ENCODE measurements at places on chromosomes 5 and 9. TPM values are rescaled to one million over a fixed set of nuclear protein-coding genes. Genes with fewer than 3 reads are reported as not detected.

Gene SPINK13
- total RNA-seq, result not detected

Gene NFIL3
- 78.3 TPM for total RNA-seq

Gene LTC4S
- total RNA-seq, result 1.3 TPM

DNA sequence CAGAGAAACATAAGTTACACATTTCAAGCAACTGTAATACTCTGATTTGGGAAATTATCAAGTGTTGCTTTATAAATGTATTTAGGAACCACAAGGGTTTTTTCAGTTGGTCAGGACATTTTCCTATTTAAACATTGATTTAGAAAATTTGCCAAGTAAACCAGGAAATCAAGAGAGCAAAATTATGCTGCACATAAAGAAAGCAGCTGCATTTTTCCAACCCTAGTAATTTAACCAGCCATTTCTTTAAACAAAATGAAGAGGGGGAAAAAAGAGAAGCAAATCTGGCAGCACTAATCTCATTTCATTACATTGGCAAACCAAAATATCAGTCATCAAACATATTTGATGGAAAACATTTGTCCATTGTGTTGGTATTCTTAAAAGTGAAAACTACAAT lies 271.4 kb downstream of the TLE1 start:
- no peak for DNase-seq

DNA sequence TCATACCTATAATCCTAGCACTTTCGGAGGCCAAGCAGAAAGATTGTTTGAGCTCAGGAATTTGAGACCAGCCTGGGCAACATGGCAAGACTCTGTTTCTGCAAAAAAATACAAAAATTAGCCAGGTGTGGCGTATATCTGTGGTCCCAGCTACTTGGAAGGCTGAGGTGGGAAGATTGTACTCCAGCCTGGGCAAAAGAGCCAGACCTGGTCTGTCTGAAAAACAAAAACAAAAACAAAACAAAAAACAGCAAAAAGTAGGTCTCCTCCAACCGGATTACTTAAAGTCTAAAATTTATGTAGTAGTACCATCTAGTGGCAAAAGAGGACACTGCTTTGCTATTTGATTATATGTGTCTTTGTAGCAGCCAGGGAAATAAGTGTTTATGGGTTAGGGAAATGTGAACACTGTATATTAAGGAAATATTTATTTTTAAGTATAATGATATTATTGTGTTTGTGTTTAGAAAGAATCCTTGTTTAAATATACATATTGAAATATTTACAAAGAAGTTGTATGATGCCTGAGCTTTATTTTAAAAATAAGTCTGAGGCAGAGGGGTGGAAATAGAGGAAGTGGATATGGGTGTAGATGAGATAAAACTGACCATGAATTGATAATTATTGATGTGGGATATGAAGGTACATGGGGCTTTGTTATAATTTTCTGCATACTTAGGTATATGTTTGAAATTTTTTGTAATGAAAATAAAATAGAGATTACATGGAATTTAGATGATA lies 20.0 kb downstream of the APC start:
- DNase-seq, result no peak

DNA sequence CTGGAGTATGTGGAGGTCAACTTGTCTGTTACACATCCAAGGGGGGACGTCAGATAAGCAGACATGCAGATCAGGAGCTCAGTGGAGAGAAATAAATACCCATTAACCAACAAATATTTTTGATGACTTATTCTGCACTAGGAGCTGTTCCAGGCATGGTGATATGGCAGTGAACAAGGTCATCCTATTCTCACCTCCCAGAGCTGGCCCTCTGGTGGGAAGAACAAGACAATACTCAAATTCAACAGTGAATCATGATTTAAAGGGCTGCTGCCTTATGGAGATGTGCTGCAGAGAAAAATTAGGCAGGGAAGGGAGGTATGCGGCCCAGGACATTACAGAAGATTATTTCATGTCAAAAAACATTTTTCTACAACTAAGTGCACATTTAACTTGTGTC lies 36.5 kb downstream of the SYK start:
- DNase-seq, result no peak

DNA sequence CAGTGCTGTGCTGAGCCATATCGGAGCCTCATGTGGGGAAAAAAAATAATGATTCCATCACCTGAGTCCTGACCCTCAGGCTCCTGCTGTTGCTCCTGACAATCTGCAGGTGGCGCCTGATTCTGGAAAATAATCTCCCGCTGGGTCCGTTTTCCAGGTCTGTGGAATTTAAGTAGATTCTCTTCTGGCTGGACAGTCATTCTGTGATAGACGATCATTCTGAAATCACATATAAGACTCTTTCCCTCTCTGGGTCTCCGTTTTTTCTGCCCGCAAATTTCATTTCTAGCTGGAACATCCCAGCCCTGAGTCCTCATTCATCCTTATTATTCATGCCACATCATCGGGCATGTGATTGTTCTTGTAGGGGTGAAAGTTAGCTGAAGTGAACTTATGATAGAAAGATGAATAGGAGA lies 22.1 kb upstream of the STXBP1 start:
- DNase-seq, result peak; percentile 44

Data from activated CD8-positive, alpha-beta T cell treated with anti-CD3 and anti-CD28 coated beads for 36 hours (primary cell).